ENCODE measurements at places on chromosomes 1 and 21. TPM values are rescaled to one million over a fixed set of nuclear protein-coding genes. Genes with fewer than 3 reads are reported as not detected.
A peak's percentile ranks its signal among the peaks of the same experiment; 100 is the strongest.

IBA57 gene
- 13.8 TPM for total RNA-seq

FMOD gene
- not detected for total RNA-seq

AMY1C gene
- not detected for total RNA-seq

- DNase-seq = no peak
Measured at GRCh38 chr1:75132812-75133619, 1.2 kb upstream of the LHX8 start.

- DNase-seq = no peak
Measured at GRCh38 chr1:160409486-160409885, 9.1 kb downstream of the VANGL2 start.

DNA sequence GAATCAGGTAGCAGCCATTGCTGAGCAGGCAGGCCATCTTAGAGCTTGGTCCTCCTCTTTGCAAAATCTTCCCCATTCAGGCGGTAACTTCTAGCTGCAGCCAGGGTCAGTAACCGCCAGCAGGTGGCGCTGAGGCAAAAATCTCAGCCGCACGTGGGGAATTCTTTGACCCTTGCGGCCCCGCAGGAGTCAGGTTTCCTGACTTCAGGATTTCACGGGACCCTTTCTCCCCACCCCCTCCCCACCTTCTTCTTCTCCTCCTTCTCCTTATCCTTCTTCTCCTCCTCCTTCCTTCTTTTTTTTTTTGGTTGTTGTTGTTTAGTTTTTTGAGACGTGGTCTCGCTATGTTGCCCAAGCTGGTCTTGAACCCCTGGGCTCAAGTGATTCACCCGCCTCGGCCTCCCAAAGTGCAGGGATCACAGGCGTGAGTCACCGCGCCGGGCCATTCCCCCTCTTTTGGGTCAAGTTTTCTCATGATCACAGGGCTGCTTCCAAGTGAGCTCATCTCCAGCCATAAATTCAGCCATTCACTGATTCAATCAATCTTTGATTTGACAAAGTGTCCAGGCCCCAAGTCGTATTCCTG lies 33.4 kb upstream of the TENT5B start:
- peak; percentile 86 for DNase-seq

GRCh38 chr1:64811131-64811530 lies 66.3 kb downstream of the RAVER2 start:
- DNase-seq = no peak
